Stimulated activated CD4-positive, alpha-beta T cell treated with anti-CD3 and anti-CD28 coated beads, Interleukin-2, amount 100 ng/mL, for 24 hours (primary cell): ENCODE measurements at places on chromosomes 5 and 9.

DNA sequence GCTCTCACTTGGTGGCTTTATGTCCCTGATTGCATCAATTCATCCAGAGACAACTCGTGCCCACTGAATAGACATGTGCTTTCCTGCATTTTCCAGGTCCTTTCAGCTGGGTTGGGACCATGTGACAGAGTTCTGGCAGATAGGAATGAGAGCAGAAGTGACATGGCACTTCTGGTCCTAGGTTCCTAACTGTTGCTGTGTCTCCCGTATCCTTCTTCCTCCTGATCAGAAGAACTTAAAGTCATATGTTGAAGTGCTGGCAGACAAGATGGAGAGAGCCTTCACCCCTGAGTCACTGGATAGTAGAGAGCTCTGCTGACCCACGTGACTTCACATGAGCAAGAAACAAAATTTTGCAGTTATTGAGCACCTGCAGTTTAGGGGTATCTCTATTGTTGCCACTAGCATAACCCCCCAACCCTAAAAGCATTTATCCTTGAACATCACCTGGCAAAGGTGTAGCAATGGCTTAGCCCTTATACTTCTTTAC lies 80.0 kb downstream of the NREP start:
- DNase-seq, result no peak

GRCh38 chr5:87551911-87552310 lies 139.2 kb upstream of the CCNH start:
- DNase-seq, result no peak

DNA sequence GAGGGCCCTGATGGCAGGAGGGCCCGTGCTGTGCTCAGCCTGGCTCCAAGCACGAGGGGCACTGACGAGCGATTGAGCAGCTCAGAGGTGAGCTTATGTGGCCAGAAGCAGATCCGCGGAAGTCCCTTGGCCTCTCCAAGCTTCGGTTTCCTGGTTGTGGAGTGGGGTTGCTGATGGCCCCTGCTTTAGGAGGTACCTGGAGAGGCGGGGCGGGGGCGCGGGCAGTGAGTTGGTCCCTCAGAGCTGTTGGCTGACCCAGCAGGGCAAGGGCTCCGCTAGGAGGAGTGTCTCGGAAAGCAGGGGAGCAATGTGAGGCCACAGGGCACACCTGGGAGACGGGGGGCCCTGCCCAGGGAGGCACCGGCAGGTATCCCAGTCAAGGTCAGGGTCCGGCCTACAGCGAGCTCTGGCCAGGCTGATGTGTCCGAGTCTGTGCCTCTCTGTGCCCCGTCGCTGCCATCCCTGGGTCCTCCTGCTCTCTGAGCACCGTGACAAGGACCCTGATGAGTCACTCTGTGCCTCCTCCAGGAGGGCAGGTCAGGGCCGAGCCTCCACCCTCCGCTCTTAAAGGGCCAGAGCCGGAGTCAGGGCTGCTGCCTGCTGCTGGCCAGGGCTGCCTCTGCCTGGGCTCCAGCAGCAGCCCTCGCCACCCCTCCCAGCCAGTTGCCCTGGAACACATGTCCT lies 14.8 kb downstream of the NCS1 start:
- no peak for DNase-seq

GRCh38 chr5:32419791-32420190 lies 24.7 kb downstream of the ZFR start:
- no peak for DNase-seq

GRCh38 chr5:165015547-165015946 lies 1510.1 kb downstream of the MAT2B start:
- DNase-seq, result no peak

DNA sequence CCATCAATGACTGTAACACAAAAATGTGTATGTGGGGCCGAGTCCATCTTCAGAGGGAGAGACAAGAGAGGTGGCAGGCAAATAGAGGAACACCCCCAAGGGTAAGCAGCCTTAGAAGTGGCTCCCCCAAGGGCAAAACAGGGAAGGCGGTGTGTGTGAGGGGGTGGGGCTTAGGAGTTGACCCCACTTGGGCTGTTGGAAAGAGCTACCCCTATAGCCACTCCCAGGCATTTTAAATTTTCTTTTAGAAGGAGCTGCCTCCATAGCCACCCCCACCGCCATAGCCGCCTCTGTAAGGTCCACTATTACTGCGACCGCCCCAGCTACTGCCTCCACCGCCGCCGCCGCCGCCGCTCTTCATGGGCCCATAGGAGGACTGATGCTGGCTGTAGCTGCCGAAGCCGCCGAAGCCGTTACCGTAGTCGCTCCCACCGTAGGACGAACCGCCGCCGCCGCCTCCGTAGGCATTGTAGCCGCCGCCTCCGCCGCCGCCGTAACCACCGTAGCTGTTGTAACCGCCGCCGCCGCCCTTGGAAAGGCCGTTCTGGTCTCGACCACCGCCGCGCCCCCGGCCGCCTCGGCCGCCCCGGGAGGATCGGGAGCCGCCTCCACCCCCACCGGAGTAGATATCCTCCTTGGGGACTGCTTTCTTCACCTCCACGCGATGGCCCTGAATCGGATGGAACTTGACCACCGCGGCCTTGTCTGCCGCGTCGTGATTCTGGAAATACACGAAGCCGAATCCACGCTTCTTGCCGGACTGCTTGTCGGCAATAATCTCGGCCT lies 1.1 kb downstream of the HNRNPA0 start:
- DNase-seq, result peak; percentile 48

GRCh38 chr9:133706307-133707050 lies 31.7 kb downstream of the SARDH start:
- DNase-seq, result no peak

DNA sequence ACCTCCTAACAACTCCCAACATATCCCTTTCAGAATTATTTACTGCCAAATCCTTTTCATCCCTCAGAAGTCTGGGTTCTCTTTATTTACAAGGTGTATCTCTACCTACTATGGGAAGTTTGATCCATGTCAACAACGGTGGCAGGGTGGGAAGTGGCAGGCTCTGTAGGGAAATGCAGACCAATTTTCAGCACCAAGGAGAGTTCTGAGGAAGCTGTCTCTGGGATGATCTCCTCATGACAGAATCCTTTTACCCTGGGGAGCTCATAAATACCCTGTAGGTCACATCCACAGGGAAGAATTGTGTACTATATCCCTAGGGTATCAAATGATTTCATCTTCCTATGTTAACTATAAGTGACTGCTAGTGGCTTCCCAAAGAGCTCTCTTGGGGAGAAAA lies 107.8 kb upstream of the NEK6 start:
- no peak for DNase-seq

GRCh38 chr5:177343777-177344176 lies 7.7 kb downstream of the LMAN2 start:
- DNase-seq, result no peak

DNA sequence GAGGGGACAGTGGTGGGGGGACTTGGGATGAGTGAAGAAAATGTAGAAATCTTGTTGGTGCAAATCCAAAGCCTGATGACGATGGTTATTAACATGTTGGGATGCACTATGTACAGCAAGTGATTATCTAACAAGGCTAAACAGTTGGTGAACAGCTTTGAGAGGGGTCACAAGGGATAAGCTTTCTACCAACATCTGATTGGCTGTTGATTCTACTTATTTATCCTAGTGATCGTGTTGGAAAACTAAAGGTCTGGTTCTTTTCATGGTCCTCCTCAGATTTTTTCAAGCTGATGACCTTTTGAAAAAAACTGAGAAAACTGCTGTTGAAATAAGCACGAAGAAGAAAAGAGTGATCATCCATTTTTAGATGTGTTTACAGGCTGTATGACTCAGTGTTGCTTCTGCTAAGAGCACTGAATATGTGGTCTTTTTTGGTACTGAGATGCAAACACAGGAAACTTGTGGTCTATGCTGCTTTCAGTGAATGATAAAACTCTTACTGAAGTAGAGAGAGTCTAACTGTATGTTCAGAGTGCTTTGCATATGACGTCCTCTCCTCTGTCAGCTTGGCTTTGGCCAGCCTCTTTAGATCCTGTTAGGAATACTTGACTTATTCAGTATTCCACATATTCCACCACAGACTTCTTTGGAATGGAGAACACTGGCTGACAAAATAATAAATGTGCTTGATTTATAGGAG lies 174.8 kb downstream of the SLF1 start:
- DNase-seq, result no peak

DNA sequence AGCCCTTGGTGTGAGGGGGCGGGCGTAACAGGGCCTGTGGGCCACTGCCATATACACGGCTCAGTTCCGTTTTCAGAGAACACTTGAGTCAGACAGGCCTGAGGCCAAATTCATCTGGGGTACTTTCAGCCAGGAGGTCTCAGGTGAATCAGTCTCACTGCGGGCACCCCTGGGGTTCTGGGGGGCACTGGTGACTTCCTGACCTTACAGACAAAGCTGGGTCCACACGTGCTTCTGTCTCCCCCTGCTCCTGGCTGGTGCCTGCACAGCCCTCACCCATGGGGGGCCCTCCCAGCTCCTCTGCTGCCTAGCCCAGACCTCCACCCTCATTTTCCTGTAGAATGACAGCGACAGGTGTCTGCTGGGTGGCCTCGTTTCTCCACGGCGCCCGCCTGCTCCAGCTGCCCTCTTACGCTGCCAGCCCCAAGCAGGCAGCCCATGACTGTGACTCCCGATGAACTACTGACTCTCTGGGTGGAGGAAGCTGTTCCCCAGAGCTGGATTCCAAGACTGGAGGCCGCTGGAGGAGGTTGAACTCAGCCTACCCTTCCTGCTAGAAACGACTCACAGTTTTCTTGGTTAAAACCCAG lies 374.1 kb upstream of the IRX4 start:
- no peak for DNase-seq

GRCh38 chr5:83406906-83407305 lies 64.6 kb upstream of the VCAN start:
- no peak for DNase-seq

GRCh38 chr9:33193818-33194217 lies 26.7 kb upstream of the B4GALT1 start:
- no peak for DNase-seq

DNA sequence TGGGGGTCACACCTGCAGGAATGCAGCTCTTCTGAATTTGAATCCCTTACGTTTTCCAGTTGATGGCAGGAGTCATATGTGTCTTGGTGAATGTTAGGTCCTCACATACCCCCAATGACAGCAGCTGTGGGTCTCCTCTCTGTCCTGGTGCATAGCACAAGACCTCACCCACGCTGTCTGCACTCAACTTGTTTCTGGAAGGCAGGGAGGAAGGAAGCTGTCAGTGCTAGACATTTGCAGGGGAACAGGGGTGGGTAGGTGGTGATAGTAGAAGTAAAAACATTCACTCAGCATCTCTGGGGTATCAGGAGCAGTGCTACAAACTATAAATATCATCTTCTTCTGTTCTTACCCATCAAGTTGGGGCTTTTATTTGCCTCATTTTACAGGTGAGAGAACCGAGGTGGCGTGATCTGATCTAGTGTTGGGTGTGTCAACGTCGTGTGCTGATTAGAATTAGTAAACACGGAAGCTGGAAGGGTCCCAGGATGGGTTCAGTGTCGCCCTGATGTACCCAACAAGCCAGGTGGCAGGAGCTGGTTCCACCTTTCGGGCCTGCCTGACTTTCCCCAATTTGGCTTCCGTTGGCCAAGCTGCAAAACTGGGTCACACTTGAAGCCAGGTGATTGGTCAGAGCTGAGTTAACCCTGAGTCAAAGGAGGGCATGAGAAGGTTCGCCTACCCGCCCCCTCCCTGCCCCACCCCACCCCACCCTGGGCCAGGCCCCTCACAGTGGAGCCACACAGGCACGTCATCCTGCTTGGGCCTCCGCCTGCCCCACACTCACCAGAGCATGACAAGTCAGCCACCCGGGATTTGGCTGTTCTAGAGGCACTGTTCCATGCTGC lies 15.8 kb downstream of the ERGIC1 start:
- no peak for DNase-seq

GRCh38 chr5:149118463-149118862 lies 22.8 kb upstream of the ABLIM3 start:
- no peak for DNase-seq

DNA sequence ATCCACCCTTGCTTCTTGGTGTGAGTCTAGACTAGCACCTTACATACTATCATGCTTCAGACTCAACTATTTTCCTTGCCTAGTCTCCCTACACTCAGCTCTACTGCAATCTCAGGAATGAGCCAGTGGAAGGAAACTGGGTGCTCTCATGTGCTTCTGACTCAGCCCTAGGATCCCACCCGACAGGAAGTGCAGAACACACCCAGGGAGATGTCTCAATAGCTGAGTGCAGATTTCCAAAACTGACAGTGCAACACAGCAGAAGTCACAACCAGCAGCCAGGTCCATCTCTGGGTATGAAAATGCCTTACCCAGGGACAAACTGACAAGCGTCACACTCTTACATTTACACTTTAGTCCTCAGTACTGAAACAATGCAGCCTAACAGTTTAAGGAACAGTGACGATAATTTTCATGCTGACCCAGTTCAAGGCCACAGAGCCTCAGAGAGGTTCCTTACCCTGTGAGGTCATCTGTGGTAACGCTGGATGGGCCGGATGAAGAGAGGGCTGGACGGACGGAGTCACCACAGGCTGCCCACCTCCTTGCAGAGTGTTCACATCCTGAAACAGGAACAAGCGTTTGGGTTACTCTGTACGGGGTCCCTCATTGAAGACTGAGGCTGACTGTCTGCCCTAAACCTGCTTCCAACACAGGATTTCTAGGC lies 33.0 kb downstream of the FKBP15 start:
- DNase-seq, result no peak

DNA sequence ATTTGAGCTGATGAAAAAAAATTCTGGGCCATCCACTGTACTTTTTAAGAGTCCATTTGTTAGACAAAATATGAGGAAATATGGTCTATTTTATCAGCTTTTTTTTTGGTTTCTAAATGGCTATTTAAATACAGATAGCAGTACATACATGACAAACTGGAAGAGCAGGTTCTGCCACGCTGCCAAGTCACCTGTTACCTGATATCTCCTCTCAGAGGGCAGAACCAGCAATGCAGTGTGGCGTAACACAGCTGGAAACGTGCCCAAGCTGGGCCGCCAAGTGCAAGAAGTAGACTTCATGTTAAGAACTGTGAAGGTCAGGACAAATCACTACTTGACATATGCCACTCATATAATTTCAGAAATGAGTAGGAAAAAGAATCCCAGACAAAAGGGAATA lies 8.1 kb downstream of the MCIDAS start:
- DNase-seq, result no peak

- DNase-seq, result no peak
Measured at GRCh38 chr5:141338538-141339306, at the start of gene PCDHGA2. Gene PCDHGA2, plus strand, starts transcription at chr5:141338760.

GRCh38 chr5:150778517-150779396 lies at the start of gene SMIM3:
Gene SMIM3, plus strand, starts transcription at chr5:150778757. Its CDS starts 16,684 bp downstream, at chr5:150795441.
- DNase-seq, result peak; percentile 76
